Left lung (tissue), 14 donors: ENCODE measurements at places on chromosomes 4 and X. TPM values are rescaled to one million over a fixed set of nuclear protein-coding genes. Genes with fewer than 3 reads are reported as not detected.

Gene PAGE4
- not detected for polyA plus RNA-seq

Gene NSUN7
- 15.7 TPM for polyA plus RNA-seq

Gene CT45A1
- polyA plus RNA-seq: 6.2 TPM

Gene GCNA
- 2.7 TPM for polyA plus RNA-seq

DNA sequence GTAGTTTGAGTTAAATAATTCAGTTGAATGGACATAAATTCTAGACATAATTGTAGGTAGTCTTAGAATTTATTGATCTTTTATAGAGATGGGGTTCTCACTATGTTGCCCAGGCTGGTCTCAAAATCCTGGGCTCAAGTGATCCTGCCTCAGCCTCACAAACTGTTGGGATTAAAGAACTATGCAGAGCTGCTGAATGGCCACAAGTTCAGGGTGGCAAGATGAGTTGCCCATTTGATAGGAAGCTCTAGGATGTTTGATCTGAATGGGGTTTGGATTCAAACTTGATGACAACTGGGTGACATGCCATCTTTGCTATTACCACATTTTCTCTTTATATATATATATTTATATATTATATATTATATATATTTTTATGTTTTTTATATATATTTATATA is 3.6 kb downstream of the RPL36A start:
- no peak for DNase-seq

DNA sequence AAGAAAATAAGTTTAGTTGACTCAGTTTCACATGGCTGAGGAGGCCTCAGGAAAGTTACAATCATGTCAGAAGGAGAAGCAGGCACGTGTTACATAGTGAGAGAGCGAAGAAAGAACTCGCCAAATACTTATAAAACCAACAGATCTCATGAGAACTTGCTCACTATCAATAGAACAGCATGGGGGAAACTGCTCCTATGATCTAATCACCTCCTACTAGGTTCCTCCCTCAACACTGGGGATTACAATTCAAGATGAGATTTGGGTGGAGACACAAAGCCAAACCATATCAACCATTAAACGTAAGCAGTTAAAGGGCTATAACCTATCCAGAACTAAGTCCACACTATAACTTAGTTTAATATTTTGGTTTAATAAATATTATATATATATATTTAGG is 113.8 kb upstream of the ADGRL3 start:
- DNase-seq: no peak

DNA sequence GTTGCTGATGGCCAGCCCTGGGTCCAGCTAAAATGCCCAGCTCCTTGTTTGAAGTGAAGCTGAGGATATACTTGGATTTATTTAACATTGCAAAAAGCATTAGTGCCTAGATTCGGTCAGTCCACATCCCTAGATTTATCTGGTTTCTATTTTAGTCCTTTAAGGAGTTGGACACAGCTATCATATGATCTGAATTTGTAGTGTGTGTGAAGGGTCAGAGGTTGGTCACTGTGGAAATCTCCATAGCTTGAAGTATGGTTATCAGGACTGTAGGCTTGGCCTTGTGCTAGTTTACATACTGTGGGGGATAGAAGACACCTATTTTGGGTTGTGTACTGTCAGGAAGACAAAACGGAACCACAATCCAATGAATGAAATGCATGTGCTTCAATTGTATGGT is 28.8 kb downstream of the NLGN3 start:
- DNase-seq: no peak

- no peak for DNase-seq
These were observed 42.7 kb upstream of the DDX3X start for GRCh38 chrX:41291309-41291708.

DNA sequence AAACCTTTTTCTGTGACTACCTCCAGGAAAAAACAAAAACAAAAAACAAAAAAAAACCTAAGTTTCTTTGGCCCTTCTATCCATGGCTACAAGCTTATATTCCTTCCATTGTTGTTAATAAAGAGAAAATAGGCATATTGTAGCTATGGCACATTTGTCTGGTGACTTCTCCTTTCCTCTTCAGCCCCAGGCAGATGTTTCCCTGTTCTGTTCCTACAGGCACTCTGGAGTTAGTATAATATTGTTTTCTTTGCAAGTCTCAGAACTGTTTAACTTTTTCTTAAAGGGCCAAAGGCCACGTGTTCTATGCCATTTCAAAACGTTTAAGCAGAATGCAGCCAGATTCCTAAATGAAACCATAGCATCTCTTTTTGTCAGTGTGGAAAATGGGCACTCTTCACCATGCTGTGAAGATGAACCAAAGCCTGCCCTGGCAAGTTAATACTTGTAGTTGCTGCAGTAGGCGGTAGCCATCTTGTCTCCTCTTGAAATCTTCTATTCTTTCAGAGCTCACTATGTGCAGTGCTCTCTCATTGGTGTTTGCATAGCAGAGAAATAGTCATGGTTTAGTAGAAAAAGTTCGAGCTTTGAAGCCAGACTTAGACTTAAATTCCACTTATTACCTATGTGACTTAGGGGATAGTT is 44.8 kb upstream of the MTMR1 start:
- DNase-seq: no peak

DNA sequence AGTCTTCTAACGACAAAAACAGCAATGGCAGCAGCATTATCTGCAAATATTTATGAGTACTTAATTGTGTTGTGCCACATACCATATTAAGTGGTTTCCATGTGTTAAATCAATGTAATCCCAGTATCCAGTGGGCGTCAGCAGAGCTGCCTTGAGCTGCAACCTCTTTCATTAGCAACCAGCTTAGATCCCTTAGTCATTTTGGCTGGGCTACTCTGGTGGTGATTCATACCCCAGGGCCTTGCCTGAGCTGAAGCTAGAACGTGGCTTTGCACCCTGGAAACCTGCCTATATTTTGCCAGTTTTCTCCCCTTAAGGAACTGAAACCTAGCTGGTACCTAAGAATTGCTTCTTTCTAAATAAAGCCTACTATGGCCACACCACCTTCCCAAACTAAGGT is 474.3 kb upstream of the FTHL17 start:
- DNase-seq: no peak

DNA sequence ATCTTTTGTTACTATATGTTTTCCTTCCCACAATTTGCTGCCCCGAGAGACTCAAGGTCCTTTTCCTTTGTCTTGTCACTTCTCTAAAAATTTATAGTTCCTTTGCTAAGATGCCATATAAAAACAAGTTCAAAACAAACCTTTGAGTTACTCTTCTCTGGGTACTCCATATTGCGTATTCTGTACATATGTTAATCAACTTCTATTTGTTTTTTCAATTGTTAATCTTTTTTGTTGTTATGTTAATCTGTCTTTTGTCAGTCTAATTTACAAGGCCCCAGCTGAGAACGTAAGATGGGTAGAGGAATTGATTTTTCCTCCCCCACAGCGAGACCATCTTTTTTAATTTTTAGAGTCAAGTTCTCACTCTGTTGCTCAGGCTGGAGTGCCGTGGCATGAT is 7.2 kb upstream of the PPEF2 start:
- DNase-seq: no peak

DNA sequence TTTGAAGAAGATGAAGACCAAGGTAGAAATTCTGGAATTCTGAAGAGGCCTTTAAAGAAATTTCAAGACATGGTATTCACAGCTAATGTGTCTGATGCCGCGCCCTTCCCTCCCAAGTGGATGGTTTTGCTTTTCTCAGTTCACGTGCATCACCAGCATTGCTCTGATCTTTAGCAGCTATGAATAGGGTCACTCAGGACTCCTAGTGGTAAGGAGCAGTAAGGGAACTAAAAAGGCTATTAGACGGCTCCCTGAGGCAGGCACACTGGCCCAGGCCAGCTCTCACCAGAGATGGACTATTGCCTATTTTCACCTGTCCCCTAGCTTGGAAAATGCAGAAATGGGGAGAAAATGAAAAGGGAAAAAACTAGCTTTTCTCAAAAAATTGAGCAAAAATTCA is 447.5 kb upstream of the RASGEF1B start:
- no peak for DNase-seq

DNA sequence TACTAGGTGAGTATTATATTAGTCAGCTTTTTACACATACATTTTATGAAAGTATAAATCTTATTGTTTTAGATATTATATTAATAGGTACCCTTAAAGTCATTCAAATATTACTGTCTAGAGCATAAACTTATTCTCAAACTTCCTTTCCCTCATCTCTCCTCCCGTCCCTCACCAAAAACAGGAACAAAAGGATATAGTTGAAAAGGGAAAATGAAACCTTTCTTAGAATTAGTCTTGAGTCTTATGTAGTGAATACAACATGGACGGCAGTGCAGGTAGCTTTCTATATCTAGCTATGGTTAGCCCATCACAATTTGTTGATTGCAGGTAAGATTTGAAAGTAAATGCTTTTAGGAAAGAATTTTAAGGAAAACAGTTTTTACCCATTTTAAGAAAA is 65.6 kb downstream of the RBPJ start:
- DNase-seq: no peak

DNA sequence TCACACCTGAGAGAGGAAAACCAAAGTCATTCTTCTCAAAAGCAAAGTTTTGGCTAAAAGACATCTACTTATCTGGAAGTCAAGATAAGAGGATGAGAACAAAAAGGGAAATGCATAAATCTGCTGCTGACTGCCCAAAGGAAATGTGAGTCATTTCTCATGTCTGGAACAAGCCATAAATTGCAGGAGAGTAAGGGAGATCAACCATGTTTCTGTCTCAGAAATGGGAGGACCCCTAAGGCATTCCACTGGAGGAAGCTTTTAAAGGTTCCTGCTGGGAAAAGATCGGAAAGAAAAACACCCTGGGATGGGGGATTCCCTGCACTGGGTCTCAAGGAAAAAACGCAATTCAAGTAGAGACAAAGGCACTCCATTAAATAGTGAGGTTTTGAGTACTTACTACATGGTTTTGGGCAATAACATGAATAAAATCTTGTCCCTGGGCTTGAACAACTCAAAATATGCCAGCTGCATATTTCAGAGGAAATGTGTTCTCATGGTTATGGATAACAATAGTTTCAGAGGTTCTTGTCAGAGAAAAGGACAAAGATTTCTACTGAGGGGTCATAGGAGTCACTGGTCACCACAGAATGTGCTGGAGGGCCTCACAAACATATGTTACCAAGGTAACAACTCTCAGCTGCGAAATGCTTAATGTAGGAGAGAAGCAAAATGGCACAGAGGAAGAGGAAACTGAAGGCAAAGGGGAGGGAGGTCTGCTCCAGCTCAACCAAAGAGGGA is 19.3 kb downstream of the GPR143 start:
- DNase-seq: no peak
